Effector memory CD8-positive, alpha-beta T cell (primary cell): ENCODE measurements at places on chromosomes 1 and 21.

GRCh38 chr1:13908128-13908527, 208.1 kb downstream of the PRDM2 start:
- no peak for DNase-seq

DNA sequence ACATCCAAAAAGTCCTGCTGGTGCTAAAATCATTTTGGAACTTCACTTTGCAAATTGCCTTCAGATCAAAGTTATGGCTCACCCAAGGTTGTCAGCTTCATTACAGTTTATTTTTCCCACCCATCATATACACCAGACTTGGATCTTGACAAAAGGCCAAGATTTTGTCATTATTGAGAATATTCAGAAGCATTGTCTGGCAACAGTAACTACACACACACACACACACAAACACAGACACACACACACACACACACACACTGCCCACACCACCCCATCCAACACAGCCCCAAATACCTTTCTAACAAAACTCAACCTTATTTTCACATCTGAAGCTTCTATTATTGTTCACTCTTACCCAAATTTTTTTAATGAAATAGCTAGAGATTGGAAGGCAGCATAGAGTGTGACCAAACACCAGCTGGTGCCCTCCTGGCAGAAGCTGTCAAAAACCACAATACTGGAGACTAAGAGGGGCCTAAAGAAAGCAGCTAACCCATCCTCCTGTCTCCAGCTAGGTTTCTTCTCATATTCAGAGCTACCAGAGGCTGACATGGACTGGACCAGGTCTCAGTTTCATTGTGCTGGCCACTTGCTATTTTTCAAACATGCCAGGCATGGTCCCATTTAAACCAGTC, 139.1 kb upstream of the ZC3H11B start:
- no peak for DNase-seq

GRCh38 chr1:195105281-195105680, 1503.0 kb downstream of the KCNT2 start:
- DNase-seq: no peak

DNA sequence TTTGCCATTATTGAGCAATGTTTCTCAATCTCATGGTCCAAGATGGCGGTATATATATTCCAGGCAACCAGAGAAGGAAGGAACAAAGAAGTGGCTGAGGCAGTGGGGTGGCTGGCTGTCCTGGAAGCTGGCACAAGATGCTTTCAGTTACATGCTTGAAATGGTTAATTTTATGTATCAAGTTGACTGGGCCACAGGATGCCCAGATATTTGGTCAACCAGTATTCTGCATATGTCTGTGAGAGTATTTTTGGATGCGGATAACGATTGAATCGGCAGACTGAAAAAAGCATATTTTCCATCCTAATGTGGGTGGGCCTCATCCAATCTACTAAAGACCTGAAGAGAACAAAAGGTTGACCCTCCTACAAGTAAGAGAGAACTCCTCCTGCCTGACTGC, 55.2 kb downstream of the MAP3K7CL start:
- DNase-seq: no peak

DNA sequence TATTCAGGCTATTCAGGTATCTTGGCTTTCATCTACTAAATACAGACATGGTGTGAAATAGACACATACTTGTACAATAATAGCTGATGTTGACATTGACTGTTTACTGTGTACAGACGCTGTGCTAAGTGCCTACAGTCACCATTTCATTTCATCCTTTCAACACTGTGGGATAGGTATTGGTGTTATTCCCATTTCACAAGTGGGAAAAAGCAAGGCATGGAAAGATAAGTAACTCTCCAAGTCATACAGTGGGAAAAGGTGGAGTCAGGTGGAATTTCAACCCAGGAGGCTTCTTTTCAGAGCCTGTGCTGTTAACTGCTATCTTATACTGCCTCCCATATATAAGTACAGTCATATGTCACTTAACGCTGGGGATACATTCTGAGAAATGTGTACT, 49.6 kb upstream of the ATP1A1 start:
- no peak for DNase-seq
